Posterior vena cava (tissue), 2 donors: ENCODE measurements at places on chromosomes 12 and 14. TPM values are rescaled to one million over a fixed set of nuclear protein-coding genes. Genes with fewer than 3 reads are reported as not detected.

- no peak for DNase-seq
Measured at GRCh38 chr12:22215467-22216253, 118.8 kb downstream of the ST8SIA1 start.

GRCh38 chr12:6959058-6959804 is 8.1 kb downstream of the PTPN6 start:
- DNase-seq, result peak; percentile 82

DNA sequence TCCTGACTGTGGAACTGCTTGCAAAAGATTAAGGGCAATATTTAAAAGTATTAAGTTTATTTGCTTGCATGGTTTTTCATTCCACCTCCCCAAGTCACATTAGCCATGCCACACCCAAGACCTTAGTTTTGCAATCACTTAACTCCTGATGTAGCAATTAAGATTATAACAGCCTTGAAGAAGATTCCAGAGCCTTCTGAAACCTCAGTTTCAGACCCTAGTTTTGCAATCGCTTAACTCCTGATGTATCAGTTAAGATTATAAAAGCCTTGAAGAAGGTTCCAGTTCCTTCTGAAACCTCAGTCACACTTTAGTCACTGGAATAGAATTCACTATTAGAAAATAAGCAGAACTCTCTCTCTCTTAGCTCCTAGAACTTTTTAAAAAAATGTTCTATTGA is 42.7 kb upstream of the DCN start:
- DNase-seq, result no peak

- no peak for DNase-seq
Measured at GRCh38 chr12:114701553-114701952, 17.6 kb upstream of the TBX3 start.

DNA sequence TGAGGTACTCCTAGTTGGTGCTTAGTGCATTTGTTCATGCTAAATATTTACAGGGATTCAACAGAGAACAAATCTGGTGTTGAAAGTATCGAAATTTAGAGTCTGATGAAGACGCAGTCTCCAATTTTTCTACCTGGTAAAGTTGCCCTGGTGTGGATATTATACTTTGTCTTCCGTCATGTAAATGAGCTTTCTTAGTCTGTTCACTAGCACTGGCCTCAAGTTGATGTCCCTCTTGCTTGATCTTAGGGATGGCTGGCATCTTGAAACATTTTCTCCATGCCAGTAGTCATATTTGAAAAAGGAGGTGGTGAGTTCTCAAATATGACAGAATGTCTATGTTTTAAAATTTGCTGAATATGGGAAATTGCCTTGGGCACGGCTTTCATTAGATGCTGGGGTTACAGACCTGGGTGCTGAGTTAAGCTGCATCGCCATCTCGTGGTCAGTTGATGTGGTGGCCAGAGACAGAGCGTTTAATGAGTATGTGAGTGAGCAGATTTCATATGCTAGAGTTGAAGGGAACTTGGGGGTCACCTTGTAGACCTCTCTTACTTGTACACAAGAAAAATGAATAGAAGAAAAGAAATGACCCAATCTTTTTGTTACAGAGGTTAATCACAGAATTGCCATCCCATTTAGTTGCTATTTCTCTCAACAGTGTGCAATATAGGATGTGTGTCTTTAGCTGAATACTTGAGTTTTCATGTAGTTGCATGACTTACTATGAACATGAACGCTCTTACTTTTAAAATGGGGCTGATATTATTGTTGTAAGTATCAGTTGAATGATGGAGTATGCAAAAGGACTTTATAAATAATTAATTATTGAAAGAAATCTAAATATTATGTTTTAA is 172.8 kb upstream of the DCN start:
- DNase-seq, result peak; percentile 86

DNA sequence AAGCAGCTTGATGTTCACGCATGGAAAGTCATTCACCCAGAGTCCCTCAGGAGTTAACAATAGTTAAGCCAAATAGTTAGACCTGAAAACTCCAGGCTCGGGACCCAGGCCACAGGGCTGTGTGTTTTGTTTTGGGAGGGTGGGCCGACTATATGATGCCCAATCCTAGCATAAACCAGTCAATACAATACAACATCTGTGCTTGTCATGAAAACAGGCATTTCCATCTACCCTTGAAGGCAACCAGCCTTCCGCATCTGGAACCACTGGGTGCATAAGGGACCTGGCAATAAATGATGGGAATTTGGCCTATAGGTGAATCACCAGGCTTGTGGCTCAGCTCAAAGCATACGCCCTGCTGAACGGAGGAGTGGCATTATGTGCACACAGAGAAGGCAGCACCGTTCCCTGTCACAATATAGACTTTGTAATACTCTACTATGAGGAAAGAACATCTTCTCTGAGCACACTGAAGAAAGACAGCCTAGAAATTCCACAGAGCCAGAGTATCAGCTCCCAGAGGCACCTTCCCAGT is 91.0 kb upstream of the FOXN3 start:
- DNase-seq, result no peak

GRCh38 chr14:36604757-36605505 is 22.5 kb upstream of the NKX2-8 start:
- DNase-seq, result no peak

DNA sequence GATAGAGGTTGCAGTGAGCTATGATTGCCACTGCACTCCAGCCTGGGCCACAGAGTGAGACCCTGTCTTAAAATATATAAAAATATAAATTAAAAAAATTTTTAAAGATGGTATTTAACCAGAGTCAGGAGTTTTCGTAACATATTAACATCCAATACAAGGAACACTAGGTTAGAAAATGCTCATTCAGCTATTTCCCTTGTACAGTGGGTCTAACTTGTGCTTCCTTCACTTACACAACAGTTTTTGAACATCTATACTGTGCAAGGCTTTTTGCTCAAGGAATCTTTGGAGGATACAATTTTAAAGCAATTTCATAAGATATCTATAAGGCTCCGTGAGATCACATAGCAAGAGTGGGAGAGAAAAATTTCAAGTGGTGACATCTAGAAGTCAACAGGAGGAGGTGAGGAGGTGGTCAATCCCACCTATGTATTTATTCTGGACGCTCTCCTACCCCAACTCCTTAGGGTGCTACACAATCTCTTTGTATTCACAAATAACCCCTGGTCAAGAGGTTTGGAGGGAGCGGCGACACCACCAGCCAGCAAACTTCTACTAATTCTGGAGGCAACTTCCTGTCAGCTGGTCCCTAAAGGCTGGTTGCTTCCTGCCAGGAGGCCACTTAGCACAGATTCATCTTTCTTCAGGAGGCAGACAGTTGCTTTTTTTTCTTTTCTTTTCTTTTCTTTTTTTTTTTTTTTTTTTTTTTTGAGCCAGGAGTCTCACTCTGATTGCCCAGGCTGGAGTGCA is 22.2 kb downstream of the DUSP16 start:
- no peak for DNase-seq

GRCh38 chr14:97315790-97316189 is 518.6 kb downstream of the VRK1 start:
- DNase-seq, result no peak

DNA sequence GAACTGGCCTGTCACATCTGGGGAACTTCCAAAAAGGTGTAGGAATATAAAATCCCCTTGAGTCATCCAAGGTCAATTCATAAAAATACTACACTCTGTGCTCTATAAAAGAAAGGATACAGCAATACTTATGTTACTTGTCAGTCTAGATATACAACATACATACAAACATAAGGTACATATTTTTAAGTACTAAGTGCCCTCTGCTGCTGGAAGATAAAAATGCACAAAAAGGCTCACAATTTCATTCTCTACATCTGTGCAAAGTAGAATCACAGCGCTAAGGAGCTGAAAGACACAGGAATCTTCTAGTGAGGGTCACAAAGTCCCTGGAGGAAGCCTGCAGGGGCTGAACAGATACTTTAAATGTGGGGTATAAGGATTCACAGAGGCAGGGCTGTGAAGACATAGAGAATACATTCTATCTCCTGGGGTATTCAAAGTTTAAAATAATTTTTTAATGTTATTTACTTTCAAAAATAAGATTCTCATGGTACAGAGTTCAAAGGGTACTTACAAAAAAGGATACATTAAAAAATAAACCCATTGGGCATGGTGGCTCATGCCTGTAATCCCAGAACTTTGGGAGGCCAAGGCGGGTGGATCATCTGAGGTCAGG is 10.2 kb upstream of the GOLGA5 start:
- no peak for DNase-seq

The CCDC38 gene
- not detected for total RNA-seq

The OTX2 gene
- total RNA-seq, result not detected

The SYCP3 gene
- not detected for total RNA-seq

The IFT81 gene
- total RNA-seq, result 19.2 TPM

The PPP1R36 gene
- 0.62 TPM for total RNA-seq
